Activated CD8-positive, alpha-beta T cell treated with anti-CD3 and anti-CD28 coated beads, Interleukin-2, amount 10 ng/mL, durations not matched to agents 7 days and 5 days (primary cell): ENCODE measurements at places on chromosomes 4 and X. TPM values are rescaled to one million over a fixed set of nuclear protein-coding genes. Genes with fewer than 3 reads are reported as not detected.

The SYAP1 gene
- 13.9 TPM for total RNA-seq

The PPP4R3C gene
- not detected for total RNA-seq

The PDZD4 gene
- total RNA-seq: 0.16 TPM

The VSIG1 gene
- 0.53 TPM for total RNA-seq

The USP17L21 gene
- not detected for total RNA-seq

The MAGEA4 gene
- not detected for total RNA-seq

The SSX2B gene
- not detected for total RNA-seq
